ENCODE measurements at places on chromosomes 7 and 10.

DNA sequence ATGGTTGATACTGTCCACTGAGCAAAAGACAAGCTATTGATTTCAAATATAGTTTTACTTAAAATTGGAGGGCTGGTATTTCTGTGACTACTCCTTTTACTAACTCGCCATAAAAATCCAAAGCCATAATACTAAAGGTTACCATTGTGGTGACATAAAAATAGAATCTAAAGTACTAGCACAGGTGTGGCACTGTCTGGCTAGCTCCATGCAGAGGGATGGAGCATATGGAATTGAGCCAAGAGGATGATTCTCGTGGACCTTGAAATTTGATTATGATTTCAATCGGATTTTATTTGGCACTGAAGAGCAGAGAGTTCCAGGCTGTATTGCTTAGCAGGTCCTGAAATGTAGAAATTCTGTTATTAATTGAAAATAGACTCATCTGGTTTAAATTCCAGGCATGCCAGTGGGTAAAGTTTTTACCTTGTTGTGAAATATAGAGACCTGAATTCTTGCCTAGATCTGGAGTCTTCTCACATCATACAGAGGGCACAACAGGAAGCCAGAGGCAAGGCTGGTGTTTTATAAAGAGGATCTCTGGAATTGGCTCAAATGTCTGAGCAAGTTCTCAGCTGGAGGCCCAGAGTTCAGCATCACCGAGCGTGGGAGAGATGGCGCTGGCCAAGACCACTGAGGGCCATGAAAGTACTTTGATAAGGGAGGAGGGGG, 29.9 kb upstream of the DLD start:
- DNase-seq: no peak

DNA sequence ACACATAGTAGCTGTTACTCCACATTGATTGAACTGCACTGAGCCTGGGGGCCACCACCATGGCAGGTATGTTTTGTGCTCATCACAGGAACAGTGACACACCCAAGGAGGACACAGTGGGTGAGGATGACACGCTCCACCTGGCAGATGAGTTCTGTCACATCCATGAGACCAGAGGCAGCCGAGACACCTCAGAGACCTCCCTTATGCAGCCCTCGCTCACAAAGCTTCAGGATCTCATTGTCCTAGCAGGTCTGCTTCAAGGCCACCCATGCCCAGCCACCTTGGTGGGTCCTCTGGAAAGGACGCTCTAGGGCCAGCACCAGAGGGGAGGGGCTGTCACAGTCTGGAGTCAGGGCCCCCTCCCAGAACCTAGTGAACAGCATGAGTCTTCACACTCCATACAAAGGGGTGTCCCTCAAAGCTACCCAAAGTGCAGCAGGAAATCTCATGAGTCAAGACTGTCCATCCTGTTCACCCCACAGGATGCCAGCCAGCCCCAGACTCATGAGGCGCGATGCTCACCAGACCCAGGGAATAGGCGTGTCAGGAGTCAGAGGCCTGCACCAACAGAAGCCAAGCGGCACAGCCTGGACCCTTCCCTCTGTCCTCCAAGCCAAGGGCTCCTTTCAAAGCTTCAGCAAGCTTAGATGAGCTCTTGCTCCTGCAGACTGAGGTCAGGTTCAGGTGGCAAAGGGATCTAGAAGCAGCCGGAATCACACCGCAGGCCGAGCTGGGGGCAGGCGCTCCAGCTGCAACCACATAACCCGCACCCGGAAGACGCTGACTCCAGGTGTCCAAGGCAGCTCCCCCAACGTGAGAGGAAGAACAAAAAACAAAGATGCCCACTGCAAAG, 9.6 kb downstream of the FAM53B start:
- DNase-seq: no peak

- no peak for DNase-seq
Measured at GRCh38 chr7:104983076-104983577, 30.9 kb upstream of the KMT2E start.

DNA sequence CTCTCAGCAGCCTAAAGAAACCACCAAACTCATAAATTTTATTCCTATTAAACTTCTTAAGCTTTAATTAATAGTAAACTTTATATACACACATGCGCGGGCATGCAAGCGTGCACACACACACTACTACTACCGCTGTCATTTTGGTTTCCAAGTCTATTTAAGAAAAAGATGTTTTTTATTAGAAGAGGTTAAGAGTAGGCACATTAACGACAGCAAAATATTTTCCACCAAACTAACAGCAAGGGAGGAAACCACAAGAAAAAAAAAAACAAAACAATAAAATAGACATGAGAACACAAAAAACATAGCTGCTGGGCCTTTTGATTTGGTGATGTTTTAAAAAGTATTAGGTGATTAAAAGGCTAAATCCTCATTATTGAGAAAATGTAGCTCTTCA, 28.6 kb downstream of the RTKN2 start:
- DNase-seq: no peak

Data from hypothalamus (tissue), 51 donors.